ENCODE measurements at places on chromosomes 4 and X. TPM values are rescaled to one million over a fixed set of nuclear protein-coding genes. Genes with fewer than 3 reads are reported as not detected.

The ITIH6 gene
- not detected for total RNA-seq

The S100G gene
- total RNA-seq = not detected

The CT45A10 gene
- not detected for total RNA-seq

The DGAT2L6 gene
- total RNA-seq = not detected

The SPP1 gene
- 29.2 TPM for total RNA-seq

The PROM1 gene
- 3.2 TPM for total RNA-seq

The HSFX4 gene
- not detected for total RNA-seq

The PWWP3B gene
- total RNA-seq = not detected

The PAGE2 gene
- total RNA-seq = not detected

The HS6ST2 gene
- not detected for total RNA-seq

The MAGEB1 gene
- not detected for total RNA-seq

The SLITRK4 gene
- 4.9 TPM for total RNA-seq

The FANCB gene
- 0.41 TPM for total RNA-seq

The CETN2 gene
- 16.3 TPM for total RNA-seq

The PLXNB3 gene
- total RNA-seq = 52.2 TPM

The PPP1R2C gene
- total RNA-seq = not detected

The ARHGAP10 gene
- 195 TPM for total RNA-seq

The ARHGAP6 gene
- 14.6 TPM for total RNA-seq

The TASL gene
- total RNA-seq = 0.54 TPM

The ABLIM2 gene
- 28.6 TPM for total RNA-seq

The KIF4A gene
- 1.7 TPM for total RNA-seq

The ADH1B gene
- 1,169 TPM for total RNA-seq

The FAM149A gene
- total RNA-seq = 9.9 TPM

The MAGEA12 gene
- total RNA-seq = not detected

The BTC gene
- 10.4 TPM for total RNA-seq

The CT47B1 gene
- not detected for total RNA-seq

The PAGE5 gene
- not detected for total RNA-seq

The C1QTNF7 gene
- 24.0 TPM for total RNA-seq

The UBL4A gene
- 28.1 TPM for total RNA-seq

The ERAS gene
- not detected for total RNA-seq

The VCX3A gene
- total RNA-seq = not detected

The SPOCK3 gene
- total RNA-seq = not detected

The RBPJ gene
- 63.4 TPM for total RNA-seq

The KIT gene
- total RNA-seq = 17.6 TPM

The WDR45 gene
- total RNA-seq = 108 TPM

The CFAP99 gene
- not detected for total RNA-seq

The CCDC120 gene
- 5.6 TPM for total RNA-seq

The MAGEA10 gene
- not detected for total RNA-seq

The SSX3 gene
- not detected for total RNA-seq

The GSX2 gene
- total RNA-seq = not detected

The AFF2 gene
- total RNA-seq = 16.6 TPM

The TMPRSS11B gene
- total RNA-seq = not detected
